ENCODE measurements at places on chromosomes 2 and 18.

- no peak for DNase-seq
Observed at GRCh38 chr2:85668009-85668856, at the start of gene SFTPB. TSS of gene SFTPB (minus strand) at chr2:85668199. CDS start at chr2:85668183, 16 bp downstream.

- DNase-seq: no peak
Observed at GRCh38 chr2:30455114-30455738, 8.2 kb downstream of the LCLAT1 start.

GRCh38 chr2:99285526-99285925 is 15.5 kb downstream of the LYG1 start:
- no peak for DNase-seq

DNA sequence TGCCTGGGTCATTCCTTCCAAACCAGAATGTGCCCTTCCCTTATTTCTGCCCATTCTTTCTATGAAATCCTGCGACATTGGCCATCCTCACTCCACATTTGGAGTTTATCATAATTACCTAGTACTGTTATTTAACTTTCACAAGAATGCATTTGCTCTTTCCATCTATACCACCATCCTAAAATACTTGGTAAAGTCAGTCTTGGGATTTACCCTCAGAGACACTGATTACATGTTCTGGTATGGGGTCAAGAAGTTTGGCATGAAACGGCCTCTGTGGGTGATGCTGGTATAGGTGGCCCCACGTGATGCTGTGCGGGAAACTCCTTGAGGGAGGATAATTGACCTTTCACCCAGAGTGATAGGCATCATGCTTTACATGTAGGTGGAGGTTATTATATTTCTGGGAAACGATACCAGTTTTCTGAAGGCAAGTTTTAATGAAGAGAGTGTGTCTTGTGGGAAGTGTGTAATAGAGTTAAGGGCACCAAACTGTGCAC is 123.5 kb downstream of the FMNL2 start:
- DNase-seq: no peak

DNA sequence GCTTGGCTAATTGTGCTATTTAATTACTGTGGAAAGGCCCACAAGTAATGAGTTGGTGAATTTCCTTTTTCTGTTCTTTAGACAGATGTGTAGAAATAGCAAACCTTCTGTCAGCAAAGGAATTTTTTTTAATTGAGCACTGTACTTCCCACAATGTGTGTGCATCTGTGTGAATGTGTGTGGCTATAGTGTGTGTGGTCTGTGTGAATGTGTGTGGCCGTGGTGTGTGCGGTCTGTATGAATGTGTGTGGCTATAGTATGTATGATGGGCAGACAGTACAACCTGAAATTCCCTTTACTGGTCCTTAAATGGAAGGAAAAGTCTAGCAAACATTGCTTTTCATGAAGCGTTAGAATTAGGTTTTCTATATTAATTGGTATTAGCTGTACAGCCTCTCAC is 203.5 kb upstream of the TPO start:
- DNase-seq: no peak

DNA sequence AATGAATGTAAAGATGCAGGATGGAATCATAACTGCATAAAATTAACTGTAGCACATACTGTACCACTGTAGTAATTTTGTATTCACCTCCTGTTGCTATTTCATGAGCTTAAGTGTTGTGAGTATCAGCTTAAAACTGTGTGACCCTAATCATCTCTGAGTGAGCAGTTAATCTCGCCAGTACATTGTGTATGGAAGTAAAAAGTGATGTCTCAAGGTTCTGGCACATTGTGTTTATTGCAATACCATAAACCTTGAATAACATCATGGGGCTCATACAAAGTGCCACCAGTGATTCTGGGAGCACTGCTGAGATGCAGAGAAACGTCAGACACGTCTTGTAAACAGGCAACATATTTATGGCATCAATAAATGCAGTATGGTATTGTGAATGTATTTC is 124.5 kb downstream of the PMAIP1 start:
- DNase-seq: no peak

GRCh38 chr2:122627388-122627787 is 871.9 kb downstream of the TSN start:
- DNase-seq: no peak

DNA sequence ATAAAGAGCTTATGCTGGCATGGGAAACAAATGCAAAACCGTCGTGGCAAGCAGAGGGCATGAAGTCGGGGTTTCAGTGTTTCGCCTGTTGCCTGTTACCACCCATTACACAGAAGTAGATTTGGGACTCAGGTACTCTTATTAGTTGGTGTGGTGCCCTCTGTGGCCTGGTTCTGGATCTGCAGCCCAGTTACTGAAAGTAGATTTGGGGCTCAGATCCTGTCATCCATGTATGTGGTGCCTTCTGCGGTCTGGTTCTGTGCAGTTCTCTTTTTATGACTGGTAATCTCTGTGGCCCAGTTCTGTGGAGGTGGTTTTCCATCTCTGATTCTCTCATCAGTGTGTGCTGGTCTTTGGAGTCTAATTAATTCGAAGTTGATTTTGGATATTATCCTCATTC is 45.2 kb downstream of the ADNP2 start:
- DNase-seq: no peak

DNA sequence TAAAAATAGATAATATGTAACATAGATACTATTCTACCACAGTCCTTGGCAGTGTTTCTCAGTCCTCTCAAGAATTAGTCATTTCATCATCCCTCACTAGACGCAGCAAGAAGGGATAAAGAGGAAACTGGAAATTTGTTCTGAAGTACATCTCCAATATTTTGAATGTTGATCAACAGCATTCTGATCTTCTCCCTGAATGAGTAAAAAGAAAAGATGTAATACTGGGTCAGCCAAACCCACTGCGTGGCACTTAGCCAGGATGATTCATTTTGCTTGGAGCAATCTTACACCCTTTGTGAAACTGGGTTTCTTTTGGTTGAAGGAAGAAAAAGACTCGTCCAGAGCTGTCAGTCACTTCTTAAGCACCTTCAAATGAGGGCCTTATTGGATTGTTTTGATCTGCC is 54.1 kb downstream of the TAF1B start:
- no peak for DNase-seq

DNA sequence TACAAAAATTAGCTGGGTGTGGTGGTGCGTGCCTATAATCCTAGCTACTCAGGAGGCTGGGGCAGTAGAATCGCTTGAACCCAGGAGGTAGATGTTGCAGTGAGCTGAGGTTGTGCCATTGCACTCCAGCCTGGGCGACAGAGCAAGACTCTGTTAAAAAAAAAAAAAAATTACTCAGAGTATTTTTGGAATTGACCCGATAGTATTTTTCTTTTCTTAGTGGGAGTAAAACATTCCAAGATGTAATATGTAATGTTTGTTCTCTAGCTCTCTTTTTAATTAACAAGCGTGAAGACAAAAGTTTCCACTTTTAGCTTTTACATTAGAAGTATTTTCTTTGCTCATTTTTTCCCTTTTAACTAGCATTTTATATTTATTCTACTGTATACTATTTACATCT is 12.0 kb upstream of the TMEM18 start:
- no peak for DNase-seq

All from T-helper 17 cell (primary cell).